NCI-H524 treated with DMSO at 0.1 percent for 48 hours (cell line): ENCODE measurements at places on chromosomes 12 and 14.
A peak's percentile ranks its signal among the peaks of the same experiment; 100 is the strongest.

DNA sequence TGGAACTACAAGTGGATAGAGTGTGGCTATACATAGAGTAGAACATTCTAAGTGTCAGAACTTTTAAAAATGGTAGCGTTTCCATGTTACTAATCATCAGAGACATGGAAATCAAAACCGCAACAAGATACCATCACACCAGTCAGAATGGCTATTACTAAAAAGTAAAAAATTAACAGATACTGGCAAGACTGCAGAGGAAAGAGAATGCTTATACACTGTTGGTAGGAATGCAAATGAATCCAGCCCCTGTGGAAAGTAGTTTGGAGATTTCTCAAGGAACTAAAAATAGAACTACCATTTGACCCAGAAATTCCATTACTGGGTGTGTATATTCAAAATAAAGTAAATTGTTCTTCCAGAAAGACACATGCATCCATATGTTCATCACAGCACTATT, 518.6 kb downstream of the NELL2 start:
- no peak for DNase-seq

- DNase-seq = no peak
Observed at GRCh38 chr12:92886131-92886530, 43.0 kb downstream of the EEA1 start.

GRCh38 chr14:25394356-25394755, 344.4 kb upstream of the STXBP6 start:
- no peak for DNase-seq

DNA sequence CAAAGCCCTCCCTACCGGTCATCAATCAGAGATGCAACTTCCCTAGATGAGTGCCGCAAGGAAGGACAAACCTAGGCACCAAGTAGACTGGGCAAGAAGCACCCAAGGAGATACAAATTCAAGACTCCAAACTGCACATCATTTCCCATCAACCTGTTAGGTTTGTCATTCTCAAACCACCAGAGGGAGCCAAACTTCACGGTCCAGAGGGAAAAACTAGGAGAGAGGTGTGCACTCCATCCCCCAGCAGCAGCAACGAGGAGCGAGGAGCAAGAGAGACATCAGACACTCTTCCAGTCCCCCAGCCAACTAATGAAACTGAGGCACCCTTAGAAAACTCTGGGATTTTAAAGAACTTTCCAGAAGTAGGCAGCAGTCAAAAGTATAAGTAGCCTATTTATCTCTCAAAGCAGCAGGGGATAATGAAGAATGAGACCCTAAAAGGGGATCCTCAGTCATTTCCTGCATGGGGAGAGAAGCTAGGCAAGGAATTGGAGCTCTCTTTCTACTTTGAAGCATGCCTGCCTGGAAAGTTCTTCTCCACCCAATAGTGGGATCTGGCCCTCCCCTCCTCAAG, 37.0 kb upstream of the NT5DC3 start:
- DNase-seq = peak; percentile 19

GRCh38 chr12:26701604-26702215, 131.3 kb downstream of the ITPR2 start:
- no peak for DNase-seq

DNA sequence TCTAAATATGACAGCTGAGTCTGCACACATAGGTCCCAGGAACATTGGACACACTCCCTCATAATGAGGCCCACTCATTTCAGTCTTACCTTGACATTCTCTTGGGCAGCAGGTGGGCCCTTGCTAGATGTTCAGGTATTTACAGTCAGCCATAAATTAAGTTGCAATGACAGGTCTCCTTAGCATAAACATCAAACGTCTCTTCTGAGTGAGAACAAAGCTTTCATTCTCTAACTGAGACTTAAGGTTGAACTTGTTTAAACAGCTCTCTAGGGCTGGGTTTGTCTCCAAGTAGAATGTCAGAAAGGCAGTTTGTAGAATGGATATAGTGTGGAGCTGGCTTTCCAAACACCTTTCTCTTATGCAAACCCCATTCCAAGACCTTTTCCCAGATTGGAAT, 10.3 kb downstream of the ACVR1B start:
- DNase-seq = no peak

DNA sequence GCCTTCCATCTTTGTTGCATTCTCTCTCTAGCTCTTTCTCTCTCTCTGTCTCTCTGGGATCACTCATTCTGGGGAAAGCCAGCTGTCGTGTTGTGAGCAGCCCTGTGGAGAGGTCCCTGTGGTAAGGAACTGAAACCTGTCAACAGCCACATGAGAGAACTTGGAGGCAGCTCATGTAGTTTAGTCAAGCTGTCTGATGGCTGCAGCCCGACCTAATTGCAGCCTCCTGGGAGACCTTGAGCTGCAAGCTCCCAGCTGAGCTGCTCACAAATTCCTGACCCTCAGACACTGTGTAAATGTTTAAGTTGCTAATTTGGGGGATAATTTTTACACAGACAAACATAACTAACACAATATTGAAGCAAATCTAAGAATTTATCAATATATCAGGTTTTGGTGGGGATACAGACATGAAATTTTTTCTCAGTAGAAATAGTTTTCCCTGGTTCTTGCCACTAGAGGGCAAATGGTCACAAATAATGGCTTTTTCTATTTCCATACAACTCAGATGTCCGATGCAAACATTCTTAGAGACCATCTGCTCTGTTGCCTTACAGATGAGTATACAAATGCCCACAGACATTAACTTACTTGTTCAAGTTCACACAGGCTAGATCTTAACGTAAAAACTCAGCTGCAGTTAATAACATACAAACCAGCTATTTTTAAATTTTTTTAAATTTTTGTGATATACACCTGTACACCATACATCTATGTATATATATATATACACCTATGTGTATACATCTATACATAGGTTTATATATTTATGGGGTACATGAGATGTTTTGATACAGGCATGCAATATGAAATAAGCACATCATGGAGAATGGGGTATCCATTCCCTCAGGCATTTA, 15.5 kb upstream of the KRR1 start:
- peak; percentile 77 for DNase-seq

- no peak for DNase-seq
Observed at GRCh38 chr14:91038439-91038838, 22.0 kb downstream of the RPS6KA5 start.

GRCh38 chr12:10171973-10172728, at the start of gene OLR1:
OLR1 (minus strand) TSS chr12:10172132; CDS start chr12:10172077, 55 bp downstream.
- no peak for DNase-seq

GRCh38 chr12:40216516-40217288, 8.1 kb upstream of the LRRK2 start:
- no peak for DNase-seq

DNA sequence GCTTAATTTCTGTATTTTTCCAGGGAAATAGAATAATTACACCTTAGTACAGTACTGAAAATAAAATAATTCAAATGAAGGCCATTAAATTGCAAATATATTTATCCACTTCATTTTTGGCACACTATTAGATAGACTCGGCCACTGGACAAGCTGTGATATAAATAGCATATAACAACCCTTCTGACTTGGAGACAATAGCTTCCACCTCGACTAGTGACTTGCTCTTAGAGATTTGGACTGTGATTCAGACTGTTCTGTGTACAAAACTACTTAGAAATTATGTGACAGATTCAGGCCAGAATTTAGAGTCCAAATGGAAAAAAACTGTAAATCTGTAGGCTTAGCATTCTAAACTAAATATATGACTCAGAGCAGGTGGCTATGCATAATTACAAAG, 949.9 kb downstream of the LRFN5 start:
- DNase-seq = no peak

DNA sequence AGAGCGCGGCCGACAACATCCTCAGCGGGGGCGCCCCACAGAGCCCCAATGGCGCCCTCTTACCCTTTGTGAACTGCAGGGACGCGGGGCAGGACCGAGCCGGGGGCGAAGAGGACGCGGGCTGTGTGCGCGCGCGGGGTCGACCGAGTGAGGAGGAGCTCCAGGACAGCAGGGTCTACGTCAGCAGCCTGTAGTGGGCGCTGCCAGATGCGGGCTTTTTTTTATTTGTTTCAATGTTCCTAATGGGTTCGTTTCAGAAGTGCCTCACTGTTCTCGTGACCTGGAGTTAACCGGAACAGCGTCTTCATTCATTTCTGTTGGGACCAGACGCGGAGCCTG, 103.8 kb upstream of the FKBP4 start:
- DNase-seq = no peak

GRCh38 chr12:3123729-3124128, 46.5 kb downstream of the TSPAN9 start:
- no peak for DNase-seq

GRCh38 chr12:49219417-49220026, 30.6 kb upstream of the TUBA1A start:
- no peak for DNase-seq

GRCh38 chr12:27751386-27752047, 28.5 kb upstream of the KLHL42 start:
- no peak for DNase-seq

DNA sequence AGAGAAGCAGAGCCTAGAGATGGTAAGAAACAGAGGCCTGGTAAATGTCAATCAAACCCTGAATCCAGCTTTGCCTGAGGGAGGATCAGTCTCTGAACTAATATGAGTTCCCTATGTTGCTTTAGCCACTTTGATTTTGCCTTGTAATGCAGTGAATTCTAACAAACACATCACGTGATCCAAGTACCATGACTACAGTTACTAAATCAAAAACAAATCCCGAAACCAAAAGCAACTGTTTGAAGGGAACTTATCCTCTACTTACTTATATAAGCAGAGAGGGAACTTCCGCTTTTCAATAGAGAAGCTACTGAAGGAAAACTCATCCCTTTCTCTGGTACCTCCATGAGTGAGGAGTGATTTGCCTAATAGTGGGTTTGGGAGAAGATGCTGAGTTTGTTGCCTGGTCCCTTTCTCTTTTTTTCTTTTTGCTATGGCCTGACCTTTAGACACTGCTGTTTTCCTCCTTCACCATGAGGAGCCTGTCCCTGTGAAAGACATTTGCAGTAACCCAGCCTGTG, 7.7 kb upstream of the PPTC7 start:
- no peak for DNase-seq

- no peak for DNase-seq
Observed at GRCh38 chr12:56682323-56682722, 5.8 kb downstream of the PTGES3 start.

GRCh38 chr12:14850929-14851663, 7.8 kb upstream of the ART4 start:
- DNase-seq = no peak

DNA sequence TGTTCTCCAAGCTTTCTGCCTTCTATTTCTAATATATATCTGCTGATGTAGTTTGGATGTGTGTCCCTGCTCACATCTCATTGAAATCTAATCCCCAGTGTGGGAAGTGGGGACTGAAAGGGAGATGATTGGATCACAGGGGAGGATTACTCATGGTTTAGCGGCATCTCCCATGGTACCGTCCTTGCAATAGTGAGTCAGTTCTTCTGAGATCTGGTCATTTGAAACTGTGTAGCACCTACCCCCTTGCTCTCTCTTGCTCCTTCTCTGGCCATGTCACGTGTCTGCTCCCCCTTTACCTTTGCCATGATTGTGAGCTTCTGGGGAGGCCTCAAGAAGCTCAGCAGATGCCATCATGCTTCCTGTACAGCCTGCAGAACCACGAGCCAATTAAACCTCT, 26.2 kb upstream of the ALX1 start:
- no peak for DNase-seq

- DNase-seq = no peak
Observed at GRCh38 chr14:87916103-87916885, 76.7 kb downstream of the GALC start.

- DNase-seq = peak; percentile 98
Observed at GRCh38 chr14:22432348-22432976, 156.6 kb downstream of the DAD1 start.

GRCh38 chr12:34402228-34402898, 380.1 kb downstream of the ALG10 start:
- no peak for DNase-seq

DNA sequence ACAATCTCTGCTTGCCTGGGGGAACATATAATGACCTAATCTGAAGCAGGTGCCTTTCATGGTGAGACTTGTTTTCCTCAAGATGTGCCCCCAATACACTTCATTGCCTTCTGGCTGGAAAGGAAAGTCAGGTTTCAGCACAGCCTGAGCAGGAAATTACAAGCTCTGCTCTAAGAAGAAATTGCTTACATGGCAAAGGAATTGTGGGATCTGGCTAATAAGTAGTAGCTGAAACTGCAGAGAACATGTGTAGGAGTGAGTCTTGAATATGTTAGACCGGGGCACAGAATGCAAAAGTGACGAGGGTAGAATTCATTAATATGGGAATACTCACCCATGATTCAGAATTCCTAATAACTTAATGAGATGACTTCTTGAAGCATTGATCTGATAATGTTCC, 6.3 kb upstream of the CFAP54 start:
- no peak for DNase-seq

DNA sequence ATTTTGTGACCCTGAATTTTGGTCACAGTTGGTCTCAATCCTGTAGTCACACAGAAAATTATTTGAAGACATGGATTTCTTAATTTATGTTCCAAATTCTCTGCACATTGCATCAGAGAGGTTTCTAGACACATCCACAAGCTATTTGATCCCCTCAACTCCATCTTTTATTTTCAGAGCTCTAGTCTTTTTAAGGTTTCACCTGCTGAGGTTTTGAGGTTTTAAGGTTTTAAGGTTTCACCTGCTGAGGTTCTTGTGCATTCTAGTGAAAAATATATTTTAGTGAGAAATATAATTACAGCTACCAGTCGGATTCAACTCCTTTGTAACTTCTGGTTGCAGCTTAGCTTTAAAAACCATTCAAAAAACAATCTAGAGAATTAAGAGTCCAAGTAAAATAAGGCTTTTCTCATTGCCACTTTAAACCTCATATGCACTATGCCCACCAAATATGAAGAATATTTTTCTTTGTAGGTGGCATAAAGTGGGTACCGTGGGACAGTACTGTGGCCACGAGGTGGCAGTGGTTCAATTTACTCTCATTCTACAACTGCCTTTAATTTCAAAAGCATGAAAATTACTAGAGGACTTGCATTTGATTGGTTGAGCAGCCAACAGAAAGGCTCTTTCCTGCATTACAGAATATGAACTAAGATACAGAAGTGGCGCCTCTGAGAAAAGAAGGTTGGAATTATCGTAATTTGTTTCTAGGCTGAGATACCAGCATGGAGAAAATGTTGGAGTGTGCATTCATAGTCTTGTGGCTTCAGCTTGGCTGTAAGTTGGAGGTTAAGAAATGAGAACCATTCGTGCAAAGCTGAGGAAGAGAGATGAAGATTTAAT, 366.5 kb upstream of the OR4E1 start:
- no peak for DNase-seq

DNA sequence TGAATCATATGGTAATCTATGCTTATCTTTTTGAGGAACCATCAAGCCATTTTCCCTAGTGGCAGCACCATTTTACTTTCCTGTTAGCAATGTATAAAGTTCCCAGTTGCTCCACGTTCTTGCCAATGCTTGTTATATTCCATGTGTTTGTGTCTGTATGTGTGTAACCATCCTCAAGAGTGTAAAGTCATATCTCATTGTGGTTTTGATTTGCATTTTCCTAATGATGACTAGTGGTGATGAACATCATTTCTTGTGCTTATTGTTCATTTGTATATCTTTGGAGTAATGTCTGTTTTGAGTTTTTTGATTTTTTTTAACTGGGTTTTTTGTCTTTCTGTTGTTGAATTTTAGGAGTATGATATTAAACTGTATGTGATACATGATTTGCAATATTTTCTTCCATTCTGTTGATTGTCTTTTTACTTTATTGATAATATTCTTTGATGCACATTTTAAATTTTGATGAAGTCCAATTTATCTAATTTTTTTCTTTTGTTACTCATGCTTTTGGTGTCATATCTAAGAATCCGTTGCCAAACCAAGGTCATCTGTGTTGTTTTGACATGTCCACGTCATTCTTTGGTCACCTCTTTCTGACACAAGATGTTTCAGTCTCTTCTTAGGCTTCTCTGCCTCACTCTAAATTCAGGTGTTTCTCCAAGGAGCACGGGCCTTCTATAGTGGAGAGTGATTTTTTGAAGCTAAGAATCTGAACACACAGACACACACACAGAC, 36.1 kb downstream of the PPHLN1 start:
- DNase-seq = no peak
